ENCODE measurements at places on chromosomes 3 and 15. TPM values are rescaled to one million over a fixed set of nuclear protein-coding genes. Genes with fewer than 3 reads are reported as not detected.

DNA sequence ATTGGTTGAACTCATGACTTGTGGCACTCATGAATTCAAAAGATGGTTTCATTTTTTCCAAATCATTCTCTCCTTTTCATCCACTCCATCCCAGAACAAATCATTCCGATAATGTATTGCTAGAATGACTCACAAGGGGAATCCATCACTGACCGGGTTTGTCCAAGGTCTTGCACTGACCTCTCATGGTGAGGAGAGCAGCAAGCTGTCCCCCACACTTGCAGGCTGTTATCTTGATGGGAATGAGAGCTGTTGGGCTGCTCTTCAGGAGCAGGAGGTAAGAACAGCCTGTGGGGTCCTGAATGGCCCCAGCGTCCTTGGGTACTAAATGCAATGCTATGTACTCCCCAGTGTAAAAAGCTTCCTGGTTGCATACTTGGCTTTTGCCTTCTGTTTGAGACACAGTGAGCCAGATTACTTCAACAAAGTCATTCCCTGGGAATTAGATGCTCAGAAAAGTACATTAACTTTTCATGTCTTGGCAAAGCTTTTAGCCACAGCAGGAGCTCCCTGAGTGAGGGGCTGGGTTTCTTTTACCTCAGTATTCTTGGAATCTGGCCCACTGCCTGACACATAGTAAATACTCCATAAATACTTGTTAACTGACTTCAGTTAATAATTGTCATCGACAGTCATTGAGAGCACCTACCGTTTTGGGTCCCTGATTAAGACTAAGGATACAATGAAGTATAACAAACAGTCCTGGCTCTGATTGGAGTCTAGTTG, 24.1 kb downstream of the CCNL1 start:
- DNase-seq, result no peak

- no peak for DNase-seq
Observed at GRCh38 chr15:74464216-74464615, 3.3 kb upstream of the UBL7 start.

- DNase-seq, result no peak
Observed at GRCh38 chr3:62607287-62608029, 234.1 kb upstream of the FEZF2 start.

DNA sequence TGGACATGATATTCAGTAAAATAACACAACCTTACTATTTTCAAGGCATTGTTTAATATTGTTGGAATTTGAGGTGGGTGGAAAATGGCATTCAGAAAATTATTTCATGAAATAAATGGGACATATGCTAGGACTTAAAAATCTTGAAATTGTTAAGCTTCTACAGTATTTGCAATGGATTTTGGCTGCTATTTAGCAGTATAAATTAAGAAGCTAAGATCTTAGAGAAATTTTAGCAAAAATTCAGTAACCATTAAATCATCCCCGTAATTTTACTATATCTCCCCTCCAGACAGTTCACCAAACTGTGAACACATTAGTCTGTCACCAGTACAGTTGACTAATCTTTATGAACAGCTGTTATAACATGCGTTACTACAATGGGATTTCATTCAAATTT, 8.2 kb downstream of the DIPK2A start:
- DNase-seq, result no peak

CFAP20DC gene
- total RNA-seq, result 9.9 TPM

GRCh38 chr15:43239732-43240491, 19.1 kb upstream of the EPB42 start:
- DNase-seq, result no peak

GOLGA6B gene
- 2.5 TPM for total RNA-seq

DNA sequence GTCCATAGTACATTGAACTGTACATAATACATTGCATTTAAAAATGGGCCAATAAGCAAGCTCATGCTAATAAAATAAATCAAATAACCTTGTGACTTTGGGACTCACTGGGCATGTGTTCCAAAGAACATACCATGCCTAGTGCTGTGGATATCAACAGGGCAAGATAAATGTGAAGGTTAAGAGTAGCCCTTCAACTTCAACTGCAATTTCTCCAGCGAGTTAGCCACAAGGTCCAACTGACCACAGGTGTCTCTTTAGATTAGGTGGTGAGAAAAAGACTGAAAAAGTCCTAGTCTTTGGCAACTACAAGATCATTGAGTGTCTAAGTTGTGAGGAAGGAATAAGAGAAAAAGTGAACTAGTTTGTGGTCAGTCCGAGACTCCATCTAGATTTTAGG, 78.3 kb upstream of the ATP11B start:
- no peak for DNase-seq

DNA sequence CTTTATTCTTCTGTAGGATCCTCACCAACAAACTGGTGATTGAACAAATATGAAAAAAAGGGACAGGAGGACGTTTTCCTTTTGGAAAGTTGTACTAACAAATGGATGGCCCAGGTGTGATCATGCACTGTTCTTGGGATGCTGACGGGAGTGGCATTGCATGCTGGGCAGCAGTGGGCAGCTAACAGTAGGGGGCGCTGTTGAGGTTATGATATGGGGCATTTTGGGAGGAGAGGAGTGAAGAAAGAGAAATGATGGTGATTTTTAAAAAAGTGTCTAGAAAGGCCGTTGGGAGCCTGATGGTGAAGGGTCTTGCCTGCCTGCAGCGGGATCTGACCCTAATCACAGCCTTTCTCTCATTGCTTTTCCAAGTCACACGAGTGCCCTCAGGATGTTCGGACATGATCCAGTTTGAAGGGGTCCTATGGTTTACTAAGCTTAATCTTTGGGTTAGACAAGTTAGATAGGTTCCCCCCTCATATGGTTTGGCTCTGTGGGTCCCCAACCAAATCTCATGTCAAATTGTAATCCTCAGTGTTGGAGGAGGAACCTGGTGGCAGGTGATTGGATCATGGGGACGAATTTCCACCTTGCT, 46.2 kb upstream of the PRTG start:
- peak; percentile 78 for DNase-seq

CD96 gene
- not detected for total RNA-seq

EIF2A gene
- total RNA-seq, result 81.3 TPM

PCCB gene
- total RNA-seq, result 98.0 TPM

CLRN1 gene
- 0.22 TPM for total RNA-seq

UBAP1L gene
- 1.6 TPM for total RNA-seq

DNA sequence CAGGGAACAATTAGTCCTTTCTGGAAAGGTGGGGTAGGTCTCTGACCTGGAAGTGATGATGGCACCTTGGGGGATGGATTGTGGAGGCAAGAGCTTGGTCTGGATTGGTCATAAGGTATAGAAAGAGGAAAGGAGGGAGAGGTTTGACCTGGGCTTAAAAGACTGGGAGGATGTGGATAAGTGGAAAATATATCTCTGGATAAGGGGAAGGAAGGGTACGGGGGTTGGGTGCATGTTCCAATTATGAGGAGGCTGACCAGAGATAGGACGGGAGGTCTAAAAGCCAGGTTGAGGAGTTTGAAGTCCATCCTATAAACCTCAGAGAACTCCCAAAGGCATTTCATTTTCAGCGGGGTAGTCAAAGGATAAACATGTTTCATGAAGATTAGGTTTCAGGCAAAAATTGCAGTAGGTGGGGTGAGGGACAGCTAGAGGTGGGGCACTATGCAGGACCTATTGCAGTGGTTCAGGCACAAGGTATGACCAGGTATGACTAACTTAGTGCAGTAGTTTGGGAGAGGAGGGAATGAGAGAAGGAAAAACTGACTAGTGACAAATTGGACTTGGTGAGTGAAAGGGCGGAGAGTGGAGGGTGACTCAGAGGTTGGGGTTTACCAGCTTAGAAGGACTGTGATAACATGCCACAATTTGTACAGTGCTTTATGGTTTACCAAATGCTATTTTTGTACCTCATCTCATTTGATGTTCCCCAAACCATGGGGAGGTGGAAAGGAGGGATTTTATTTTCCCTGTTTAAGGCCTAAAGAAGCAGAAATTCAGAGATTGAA, 10.7 kb downstream of the PDE8A start:
- DNase-seq, result no peak

DNA sequence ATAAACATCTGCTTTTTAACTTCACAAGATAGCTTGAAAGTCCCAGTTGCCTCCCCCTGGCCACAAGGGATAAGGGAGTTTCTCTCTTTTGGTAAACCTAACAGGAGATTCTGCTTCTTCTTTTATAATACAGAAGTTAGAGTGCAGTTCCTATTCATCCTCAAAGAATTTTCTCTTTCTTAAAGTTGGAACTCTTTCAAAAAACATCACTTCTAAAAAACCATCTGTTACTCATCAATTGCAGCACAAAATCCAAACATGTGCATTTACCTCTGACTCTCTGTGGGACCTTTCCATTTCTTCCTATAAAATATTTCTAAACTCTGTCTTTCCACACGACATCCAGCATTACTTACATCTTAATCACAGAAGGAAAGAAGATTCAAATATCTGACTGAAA, 5.1 kb downstream of the DPH6 start:
- DNase-seq, result no peak

DNA sequence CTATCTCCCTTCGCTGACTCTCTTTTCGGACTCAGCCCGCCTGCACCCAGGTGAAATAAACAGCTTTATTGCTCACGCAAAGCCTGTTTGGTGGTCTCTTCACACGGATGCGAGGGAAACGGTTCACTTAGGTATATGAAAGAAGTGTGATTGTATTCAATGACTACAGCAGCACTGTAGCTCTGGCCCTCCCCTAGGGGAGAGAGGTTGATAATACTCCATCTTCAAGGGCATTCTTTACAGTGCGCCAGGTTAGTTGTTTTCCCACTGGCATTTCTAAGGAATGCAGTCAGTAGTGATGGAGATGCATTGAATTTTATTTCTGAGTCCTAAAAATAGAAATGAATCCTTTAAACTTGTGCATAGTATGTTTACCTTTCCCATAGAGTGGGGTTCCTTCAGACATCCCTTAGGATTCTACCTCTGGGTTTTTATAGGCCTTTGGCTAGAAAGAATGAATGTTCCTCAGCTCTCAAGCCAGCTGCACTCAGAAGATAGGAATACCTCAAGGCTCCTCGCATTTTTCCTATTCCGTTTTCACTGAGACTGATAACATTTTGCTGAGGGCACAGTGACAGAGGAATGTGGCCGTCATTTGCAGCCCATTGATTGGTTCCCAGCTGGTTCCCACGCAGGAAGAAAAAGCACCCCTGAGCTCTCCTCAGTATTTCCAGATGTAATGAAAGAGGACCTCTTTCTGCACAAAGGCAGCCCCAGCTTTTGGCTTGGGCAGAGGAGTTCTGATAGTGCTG, 131.8 kb upstream of the C2CD4B start:
- no peak for DNase-seq

GRCh38 chr15:89068325-89068784, 19.9 kb upstream of the ABHD2 start:
- DNase-seq, result no peak

DNA sequence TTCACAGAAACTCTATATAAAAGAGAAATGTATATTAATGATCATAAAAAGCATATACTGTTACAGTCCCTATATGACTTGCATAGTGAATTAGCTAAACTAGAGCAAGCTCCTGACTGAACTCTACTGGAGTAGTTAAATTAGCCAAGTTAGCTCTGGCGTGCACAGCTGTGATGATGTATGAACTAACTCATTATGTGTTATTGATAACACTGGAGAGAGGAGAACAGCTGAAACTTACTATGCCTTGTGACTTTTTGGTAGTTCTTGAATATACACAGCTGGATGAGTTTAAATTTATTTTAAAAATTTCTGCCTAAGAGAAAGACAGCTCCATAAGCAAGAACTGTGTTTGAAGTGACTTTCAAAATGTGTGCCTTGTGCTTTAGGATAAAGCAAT, 8.1 kb downstream of the TIPARP start:
- DNase-seq, result no peak

DNA sequence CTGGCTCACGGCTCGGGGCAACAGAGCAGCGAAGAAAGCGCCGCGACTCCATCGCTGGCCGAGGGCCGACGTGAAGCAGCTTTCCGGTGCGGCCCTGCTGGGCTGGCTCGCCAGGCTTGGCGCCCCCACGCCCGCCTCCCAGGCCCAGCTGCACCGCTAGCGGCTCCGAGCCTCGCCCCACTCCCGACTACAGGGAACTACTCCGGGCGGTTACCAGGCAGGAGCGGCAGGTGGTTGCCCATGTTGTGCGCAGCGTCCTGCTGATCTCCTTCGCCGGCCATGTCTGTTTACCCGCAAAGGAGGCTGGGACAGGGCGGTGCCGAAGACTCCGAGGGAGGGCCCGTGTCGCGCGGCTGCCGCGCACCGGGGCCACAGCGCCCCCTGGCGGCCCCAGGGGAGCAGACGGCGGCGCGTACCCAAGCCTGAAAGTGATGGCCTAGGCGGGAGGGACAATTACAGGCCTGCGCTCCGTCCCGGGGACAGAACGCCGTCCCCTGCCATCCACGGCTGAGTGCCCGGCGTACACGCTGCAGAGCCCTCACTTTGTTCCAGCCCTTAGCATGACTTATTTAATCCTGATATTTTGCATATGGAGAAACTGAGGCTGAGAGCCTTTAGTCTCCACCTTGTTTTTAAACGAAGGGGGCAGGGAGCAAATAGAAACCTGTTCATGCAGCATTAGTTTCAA, at the start of gene CRBN:
TSS of gene CRBN (minus strand) at position 285 of the 688 bp plus-strand sequence. CDS start at position 281, 4 bp downstream.
- peak; percentile 95 for DNase-seq

RARRES1 gene
- not detected for total RNA-seq

GRCh38 chr15:40845036-40845435, 1.2 kb downstream of the SPINT1 start:
- no peak for DNase-seq

DNA sequence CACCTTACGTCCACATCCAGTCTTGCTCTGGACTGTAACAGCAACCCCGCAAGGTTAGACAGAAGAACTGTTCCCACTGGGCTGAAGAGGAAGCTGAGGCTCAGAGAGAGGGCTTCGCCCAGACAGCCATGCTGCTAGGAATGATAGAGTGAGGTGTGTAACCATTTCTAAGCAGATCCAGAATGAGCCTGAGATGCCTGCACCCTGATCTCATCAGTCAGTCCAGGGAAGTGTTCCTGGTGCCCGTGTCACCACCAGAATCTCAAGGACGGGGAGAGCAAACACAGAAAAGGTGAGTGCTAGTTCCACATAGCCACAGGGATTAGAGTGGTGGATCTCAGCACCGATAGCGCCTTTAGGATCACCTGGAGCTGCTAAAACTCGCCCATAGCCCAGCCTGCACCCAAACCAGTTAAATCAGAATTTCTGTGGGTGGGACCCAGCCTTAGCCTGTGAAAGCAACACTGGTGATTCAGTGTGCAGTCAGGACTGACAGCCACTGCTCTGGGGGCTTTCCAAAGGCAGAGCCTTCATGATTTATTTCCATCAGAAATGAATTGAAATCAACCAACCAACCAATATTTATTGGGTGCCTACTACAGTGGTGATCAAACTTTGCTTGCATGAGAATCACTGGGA, 12.3 kb downstream of the ISLR start:
- no peak for DNase-seq

DNA sequence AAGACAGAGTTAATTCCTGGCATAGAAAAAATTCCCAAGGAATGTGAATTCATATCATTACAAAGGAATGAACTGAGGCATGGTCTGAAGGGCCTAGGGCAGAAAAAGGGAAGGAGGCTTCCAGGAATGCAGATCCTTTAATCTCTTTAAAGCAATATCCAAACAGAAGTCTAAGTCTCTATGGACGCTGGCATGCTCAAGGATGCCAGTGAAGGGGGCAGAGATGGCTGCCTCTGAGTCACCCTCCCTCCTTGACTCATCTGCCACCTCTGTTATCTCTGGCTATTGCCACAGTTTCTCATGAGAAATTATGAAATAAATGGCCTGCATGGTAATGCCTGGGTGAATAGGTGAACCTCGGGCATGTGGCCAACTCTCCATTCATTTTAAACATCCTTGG, 96.3 kb upstream of the BCL6 start:
- no peak for DNase-seq

- DNase-seq, result no peak
Observed at GRCh38 chr3:104977719-104978118, 389.0 kb upstream of the ALCAM start.

GRCh38 chr3:56202997-56203396, 265.3 kb downstream of the ERC2 start:
- no peak for DNase-seq

All from H7 (cell line).